Fibroblast of skin of abdomen (primary cell): ENCODE measurements at places on chromosomes 7 and 10.

DNA sequence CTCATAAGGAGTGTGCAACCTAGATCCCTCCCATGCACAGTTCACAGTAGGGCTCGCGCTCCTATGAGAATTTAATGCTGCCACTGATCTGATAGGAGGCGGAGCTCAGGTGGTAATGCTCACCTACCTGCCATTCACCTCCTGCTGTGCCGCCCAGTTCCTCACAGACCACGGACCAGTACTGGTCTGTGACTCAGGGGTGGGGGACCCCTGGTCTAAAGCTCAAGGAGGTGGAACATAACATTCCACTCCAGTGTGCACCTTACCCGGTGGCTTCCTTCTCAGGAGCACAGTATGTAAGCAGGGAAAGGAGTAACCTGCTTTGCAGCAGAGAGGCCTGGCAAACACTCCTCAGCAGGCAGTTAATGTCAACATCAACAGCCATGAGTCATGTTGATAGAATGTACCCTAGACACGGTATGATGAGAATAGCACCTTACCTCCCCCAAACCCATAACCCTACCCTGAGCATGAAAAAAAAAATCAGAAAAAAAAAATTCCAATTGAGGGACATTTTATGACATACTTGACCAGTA, 273.5 kb downstream of the FGFR2 start:
- no peak for DNase-seq

DNA sequence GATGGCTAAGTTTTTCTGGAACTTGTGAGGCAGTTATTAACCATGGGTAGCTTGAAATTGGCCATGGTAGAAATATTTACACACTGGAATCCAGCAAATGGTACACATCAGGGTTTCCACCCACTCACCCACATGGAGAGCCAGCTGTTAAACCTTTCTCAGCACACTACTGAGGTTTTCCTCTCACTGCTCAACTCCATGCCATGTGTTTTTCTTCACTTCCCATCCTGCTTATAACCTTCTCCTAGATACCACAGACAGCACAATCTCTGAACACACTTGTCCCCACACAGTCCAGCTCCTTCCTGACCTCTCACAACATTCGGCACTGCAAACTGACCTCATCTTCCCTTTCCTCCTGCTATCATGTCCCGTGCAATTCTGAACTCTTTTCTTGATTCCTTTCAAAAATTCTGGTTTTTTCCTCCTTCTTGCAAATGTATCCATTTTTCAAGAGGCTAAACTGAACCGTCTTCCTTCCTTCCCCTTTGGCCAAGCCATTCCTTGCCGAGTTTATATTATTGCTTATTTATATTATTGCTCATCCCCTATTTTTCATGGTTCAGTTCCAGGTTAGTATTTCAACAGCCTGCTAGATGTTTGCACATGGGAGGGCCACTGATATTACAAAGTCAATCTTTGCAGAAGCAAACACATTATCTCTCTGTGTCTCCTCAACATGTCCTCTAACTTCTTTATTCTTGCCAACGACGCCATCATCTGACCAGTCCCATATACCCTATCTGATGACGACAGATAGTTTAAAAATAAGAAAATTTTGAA, 606.4 kb downstream of the SORCS1 start:
- DNase-seq, result peak; percentile 36

- DNase-seq, result no peak
Observed at GRCh38 chr10:22908837-22909236, 19.0 kb upstream of the ARMC3 start.

- DNase-seq, result peak; percentile 62
Observed at GRCh38 chr7:77434570-77435275, 18.6 kb upstream of the GSAP start.

DNA sequence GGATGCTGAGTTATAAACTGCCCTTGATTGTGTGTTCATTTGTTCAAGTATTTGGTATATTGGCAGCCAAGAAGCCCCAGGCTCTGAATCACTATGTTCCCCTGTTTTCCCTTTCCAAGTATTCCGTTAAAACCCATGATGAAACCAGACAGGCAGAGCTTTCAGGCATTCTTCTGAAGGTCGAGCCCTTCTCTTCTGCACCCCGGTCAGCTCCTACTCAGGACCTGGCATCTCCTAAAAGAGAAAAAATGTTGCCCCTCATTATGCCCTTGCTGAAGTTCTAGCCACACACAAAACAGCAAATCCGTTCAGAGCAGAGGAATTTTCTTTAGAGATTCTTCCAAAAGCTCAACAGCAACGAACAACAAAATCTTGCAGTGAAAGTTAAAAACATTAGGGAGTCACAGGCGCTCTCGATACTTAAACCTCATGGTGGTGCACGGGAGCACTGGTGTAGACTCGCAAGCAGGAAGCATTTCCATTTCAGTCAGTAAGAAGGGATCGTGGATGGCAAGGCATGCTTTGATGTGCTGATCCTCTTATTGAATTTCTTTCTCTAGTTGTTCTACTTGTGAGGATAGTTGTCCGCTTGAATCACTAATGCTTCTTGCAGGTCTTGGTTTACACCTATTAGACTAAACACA, 264.9 kb downstream of the SKIDA1 start:
- no peak for DNase-seq

GRCh38 chr10:48653347-48653746, 31.3 kb upstream of the WDFY4 start:
- DNase-seq, result no peak

- no peak for DNase-seq
Observed at GRCh38 chr7:50164559-50165170, 71.6 kb upstream of the ZPBP start.

GRCh38 chr10:130458509-130458908, 322.3 kb downstream of the GLRX3 start:
- no peak for DNase-seq

- peak; percentile 39 for DNase-seq
Observed at GRCh38 chr10:69403519-69403918, 13.2 kb downstream of the TACR2 start.

DNA sequence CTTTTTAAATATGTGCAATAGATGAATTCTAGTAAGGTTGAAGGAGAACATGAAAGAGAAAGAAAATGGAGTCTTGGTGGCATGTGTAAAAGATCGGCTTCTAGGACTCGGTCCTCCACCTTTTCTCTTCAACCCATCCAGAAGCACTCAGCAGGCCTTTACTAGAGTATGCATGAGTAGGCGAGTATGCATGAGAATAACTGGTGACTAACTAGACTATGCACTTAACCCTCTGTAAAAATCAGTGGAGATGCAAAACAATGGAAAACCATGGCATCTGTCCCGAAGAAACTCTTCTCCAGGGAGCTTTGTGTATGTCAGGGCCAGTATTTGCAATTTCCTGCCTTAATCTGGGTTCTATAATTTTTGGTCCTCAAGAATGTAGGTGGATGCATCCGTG, 40.0 kb upstream of the GRB10 start:
- DNase-seq, result peak; percentile 16

DNA sequence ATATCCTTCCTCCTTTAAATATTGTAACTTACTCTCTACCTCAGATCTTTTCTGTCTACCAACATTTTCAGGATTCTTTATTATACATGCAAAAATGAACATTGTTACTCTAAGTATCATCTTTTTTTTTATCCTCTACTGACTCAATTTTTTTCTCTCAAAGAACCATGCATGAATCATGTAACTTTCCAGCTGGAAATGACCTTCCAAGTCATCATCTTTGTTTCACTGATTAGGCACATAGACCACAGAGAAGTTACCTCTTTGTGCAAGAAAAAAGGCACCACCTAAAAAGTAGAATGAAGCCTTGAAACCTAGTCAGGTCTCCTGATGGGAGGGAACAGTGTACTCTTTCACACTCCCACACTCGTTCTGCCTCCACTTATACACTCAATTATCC, 234.9 kb downstream of the HGF start:
- DNase-seq, result no peak

GRCh38 chr7:128920913-128921582, 10.5 kb upstream of the KCP start:
- no peak for DNase-seq

- DNase-seq, result peak; percentile 70
Observed at GRCh38 chr10:59435707-59436106, 73.4 kb upstream of the FAM13C start.

DNA sequence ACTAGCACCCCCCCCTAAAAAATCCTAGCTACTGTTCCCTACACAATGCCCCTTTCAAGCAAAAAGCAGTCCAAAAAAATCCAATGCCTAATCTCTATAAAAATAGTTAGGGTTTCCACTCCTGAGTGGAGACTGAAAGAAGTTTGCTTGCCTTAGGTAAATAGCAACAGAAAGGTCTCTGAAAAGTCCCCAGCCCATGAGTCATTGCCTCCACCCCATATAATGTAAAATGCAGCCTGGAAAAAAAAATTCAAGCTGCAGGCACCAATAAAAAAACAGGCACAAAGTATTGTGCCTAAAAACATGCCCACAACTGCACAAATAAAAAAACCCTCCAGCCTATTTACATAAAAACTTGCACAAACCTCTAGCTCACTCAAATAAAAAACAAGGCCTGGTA, 47.5 kb downstream of the ZNF680 start:
- no peak for DNase-seq

DNA sequence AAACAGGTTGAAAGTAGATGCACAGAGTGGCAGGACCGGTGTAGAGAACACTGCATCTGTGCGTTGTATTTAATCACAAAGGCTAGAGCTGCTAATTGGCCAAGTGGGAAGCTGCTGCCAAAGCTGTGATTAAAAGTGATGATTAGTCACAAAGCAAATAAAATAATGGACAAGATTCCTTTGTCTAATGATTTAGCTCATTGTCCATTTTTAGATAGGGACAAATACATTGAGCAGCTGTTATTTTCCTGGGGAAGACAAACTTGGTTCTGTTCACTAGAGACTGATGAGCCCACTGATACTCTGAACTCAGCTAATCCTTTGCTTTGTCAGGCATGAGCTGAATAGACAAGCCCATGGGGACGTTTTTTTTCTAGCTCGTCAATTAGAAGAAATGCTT, 19.7 kb downstream of the UBE3C start:
- DNase-seq, result no peak

DNA sequence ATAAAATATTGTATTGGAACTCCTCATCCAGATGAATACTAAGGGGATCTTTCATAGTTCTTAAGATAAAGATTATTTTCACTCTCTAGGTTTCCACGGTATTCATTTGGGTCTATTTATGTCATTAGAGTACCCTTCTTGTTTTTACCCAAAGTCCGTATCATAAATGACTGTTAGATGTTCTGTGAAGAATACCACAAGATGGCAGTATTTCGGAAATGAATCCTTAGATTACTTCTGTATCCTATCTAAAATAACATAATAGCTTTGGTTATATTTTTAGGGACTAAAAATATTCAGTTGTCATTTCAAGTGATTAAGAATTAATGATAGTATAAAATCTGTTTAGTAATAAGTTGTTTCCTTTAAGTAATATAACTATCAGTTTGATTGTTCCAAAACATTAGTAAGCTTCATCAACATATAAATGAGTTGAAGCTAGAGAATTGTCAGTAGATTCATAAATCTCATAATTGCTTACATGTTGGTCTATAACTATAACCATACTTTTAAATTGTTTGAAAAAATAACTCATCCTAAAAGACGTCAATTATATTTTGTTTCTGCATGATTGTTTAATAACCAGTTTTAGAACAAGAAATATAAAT, 337.5 kb upstream of the KCND2 start:
- DNase-seq, result peak; percentile 41
